NCI-H1417 treated with DMSO at 0.1 percent for 48 hours (cell line): ENCODE measurements at places on chromosomes 2 and 18.

DNA sequence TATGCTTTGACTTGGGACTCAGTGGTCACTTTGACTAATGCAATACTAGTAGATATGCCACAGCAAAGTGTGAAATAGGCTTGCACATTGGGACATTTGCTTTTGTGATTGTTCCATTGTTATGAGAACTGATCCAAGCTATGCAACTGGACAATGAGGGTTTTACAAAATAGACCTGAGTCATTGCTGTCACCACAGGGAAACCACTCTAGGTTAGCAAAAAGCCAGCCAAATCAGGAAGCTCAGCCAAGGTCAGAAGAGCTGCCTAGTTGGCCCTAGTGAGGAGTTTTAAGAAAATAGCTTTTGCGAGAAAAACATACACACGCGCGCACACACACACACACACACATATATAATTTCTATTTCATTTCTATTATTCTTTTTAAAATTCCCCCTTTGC lies 452.4 kb upstream of the CDH7 start:
- no peak for DNase-seq

DNA sequence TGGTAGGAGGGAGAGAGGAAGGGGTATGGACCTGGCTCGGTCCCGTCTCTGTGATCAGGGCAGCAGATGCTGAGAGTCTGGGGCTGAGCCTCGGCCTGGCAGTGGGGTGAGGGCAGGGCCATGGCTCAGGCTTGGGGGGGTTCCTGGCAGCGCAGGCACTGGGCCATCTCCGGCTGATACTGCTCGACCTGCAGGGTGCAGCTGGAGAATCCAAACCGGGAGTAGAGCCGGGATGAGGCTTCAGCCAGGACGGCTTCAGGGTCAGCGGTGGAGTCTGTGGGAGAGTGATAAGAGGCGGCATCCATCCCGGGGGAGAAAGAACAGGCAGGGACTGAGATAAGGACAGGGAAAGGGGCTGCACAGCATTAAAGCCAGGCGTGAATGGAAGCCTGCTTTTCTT lies 7.7 kb downstream of the SLC30A3 start:
- no peak for DNase-seq

- DNase-seq = no peak
These were observed 1.3 kb upstream of the IL1R1 start for GRCh38 chr2:102141011-102141943.

DNA sequence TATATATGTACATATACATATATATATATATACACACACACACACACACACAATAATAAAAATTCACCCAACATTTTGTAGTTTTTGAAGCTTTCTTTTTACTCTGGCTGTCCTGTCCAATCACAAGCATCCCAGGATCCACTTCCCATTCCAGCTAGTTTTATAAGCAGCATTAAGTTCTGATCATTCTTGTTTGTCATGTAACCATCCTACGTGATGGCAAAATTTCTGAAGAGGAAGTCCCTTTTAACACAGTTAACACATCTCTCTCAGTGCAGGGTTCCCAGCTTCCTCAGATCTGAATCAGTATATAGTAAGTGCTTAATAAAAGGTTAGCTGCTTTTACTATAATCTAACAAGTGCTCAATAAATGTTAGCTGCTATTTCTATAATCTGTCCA lies 26.4 kb downstream of the MYOM1 start:
- no peak for DNase-seq

GRCh38 chr18:62450546-62451410 lies 72.0 kb upstream of the ZCCHC2 start:
- peak; percentile 17 for DNase-seq

GRCh38 chr2:209277444-209277843 lies 146.4 kb upstream of the MAP2 start:
- DNase-seq = no peak

GRCh38 chr2:12083713-12084419 lies 337.4 kb downstream of the LPIN1 start:
- DNase-seq = no peak

DNA sequence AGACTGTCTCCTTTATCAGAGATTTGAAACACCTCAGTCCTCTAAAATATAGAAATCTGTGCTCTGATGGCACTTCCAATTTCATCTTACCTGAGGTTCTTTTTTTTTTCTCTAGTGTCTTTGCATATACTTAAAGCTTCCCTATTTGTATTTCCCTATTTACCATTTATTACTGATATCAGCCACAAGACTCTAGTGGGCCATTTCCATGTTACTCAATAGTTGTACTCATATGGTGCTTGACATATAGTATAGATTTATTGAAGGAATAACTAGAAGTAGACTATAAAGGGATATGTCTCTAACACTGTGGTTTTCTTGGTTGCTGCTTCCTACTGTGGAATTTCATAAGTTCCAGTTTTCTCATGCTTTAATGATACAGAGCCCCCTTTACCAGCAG lies 3.0 kb downstream of the RBM45 start:
- DNase-seq = no peak

- no peak for DNase-seq
These were observed 5.8 kb downstream of the WNT6 start for GRCh38 chr2:218865396-218865795.

DNA sequence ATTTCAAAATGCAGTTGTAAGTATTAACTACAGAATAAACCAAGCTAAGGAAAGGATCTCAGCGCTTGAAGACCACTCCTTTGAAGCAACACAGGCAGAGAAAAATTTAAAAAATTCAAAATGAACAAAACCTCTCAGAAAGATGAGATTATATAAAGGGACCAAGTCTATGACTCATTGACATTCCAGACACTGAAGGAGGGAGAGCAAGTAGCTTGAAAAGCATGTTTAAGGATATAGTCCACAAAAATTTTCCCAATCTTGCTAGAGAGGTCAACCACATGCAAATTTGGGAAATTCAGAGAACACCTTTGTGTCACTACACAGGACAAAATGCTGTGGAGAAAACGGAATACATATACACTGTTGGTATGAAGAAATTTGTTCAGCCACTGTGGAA lies 112.6 kb upstream of the MC4R start:
- DNase-seq = no peak

DNA sequence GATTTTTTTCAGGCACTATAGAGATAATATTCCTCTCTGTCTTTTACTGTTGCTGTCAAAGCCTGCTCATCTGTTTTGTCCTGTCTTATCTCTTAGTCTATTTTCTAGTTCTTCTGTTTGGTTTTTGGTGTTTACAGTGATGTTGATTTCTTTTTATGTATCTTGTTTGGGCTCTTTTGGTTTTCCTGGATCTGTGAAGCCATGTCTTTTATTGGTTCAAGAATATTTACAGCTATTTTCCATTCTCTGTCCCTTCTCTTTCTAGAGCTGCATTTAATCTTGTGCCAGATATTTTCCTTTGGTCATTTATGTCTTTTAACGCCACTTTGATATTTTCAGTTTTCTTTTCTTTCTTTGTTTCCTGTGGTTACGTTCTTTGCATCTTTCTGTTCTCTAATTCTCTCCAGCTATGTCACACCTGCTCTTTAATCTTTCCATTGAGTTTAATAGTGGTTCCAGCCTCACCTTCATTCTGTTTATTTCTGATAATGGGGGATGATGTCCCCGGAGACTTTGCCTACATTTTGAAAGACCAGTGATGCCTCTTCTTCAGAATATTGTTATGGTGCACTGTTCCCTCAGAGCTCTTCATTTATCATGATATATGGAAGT lies 32.0 kb downstream of the SMCHD1 start:
- DNase-seq = no peak

GRCh38 chr18:32595832-32596231 lies 125.2 kb upstream of the GAREM1 start:
- DNase-seq = no peak

GRCh38 chr18:22346401-22346952 lies 71.2 kb downstream of the CTAGE1 start:
- DNase-seq = no peak

- no peak for DNase-seq
These were observed 76.2 kb downstream of the WDR7 start for GRCh38 chr18:56727399-56727798.

- DNase-seq = no peak
These were observed 63.8 kb downstream of the KLF7 start for GRCh38 chr2:207101984-207102383.

DNA sequence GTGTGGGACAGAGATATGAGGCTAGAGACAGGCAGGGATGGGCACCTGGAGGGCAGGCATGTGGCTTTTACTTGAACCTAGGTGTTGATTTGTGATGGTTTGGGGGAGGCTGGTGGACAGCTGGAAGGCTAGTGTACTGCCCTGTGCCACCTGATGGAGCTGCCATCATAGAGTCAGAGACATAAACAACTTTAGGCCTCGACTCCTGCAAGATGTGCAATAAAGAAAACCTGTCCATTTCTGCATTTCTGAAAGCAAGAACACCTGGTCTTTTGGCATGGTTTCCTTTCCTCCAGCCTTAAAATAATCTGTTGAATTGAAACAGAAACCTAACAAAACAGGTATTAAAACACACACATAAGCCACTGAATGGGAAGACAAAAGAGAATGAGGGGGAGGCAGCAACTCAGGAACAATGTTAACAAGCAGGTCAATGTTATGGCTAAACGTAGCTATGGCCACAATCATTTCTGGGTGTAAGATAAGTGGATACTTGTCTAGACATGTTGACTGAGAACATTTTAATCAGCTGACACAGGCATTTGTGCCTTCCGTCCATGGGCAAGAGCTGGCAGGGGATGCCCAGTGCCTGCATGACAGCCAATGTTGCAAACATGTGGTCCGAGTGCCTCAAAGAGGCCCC lies 87.8 kb downstream of the KCTD1 start:
- DNase-seq = peak; percentile 65

DNA sequence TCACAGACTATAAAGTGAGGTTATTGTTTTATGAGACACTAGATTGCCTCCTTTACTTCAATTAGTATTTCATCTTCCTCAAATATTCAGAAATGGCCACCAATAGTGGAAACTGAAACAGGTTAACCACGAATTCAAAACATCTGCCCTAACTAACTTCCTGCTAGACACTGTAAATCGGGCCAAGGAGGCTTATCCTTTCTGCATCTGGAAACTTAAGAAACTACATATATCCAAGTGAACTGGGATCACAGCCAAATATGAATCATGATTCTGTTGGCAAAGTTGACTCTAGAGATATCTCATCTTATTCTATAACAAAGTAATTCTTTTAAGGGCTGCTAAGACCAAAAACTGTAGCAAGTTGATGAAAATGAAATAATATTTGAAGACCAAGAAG lies 136.6 kb upstream of the ZC3H15 start:
- no peak for DNase-seq

GRCh38 chr2:233756429-233757081 lies 3.5 kb upstream of the UGT1A1 start:
- DNase-seq = no peak

- DNase-seq = no peak
These were observed 74.2 kb upstream of the FSIP2 start for GRCh38 chr2:185664384-185664783.

- no peak for DNase-seq
These were observed 129.5 kb downstream of the ZNF804A start for GRCh38 chr2:184727813-184728212.

DNA sequence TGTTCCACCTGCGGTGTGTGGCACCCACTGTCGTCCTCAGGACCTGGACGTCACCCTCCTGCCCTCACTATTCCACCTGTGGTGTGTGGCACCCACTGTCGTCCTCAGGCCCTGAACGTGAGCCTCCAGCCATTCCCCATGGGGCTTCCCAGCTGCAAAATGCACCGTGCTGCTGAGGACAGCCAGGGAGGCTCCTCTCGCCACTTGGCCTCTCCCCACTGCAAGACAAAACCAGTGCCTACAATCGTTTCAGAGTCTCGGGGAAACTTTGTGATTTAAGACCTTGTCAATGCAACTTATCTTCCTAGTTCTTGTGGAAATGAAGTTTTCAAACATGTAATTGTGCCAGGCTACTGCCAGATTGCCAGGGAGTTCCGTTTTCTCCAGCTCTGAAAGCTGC lies 319.3 kb upstream of the SALL3 start:
- DNase-seq = no peak

GRCh38 chr18:79479116-79479760 lies 83.5 kb downstream of the NFATC1 start:
- no peak for DNase-seq
